ENCODE measurements at places on chromosomes 5 and 9.
A peak's percentile ranks its signal among the peaks of the same experiment; 100 is the strongest.

GRCh38 chr5:6518298-6519057, 69.8 kb downstream of the UBE2QL1 start:
- DNase-seq, result no peak

DNA sequence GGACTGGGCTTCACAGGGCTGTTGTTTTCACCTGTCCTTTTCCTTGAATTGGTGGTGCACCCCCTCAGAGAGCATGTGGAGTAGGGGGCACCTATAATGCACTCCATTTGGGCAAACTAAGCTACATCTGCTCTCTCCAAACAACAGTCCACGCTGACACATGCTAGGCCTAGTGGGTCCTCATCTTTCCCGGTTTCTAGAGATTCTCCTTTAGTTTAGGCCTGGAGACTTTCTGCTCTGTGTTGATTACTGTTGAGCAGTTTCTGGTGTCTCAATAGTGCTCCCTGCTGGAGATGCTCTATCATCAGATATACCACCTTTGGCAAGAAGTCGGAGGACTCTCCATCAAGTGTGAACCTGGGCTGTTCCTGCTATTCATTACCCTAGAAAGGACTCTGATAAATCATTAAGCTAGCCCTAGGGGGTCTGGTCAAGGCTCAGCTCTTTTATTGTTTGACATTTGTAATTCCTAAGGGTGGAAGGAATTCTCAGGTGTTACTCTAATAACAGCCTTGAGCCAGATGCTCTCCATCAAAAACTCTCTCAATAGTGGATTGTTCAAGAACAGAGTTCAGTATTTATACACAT, 64.0 kb upstream of the FYB1 start:
- DNase-seq, result peak; percentile 46

- no peak for DNase-seq
Measured at GRCh38 chr9:115391168-115391825, 273.3 kb upstream of the TNC start.

DNA sequence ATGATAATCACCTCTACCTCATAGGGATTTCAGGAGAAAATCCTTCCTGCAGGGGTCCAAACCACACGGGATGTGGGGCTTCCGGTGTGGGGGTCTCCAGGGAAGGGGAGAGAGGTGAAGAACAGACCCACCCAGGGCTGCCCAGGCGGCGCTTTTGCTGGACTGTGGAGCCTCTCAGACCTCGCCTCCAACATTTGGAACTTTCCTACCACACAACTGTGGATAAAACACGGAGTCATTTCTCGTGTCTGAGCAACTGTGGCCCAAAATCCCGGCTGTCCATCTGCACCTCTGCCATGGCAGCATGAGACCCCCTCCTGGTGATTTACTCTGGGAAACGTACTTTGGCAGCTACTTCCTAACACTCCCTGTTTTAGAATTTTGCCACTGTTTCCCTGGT, 307.8 kb upstream of the IRX4 start:
- DNase-seq, result no peak

- DNase-seq, result no peak
Measured at GRCh38 chr5:96117771-96118651, 156.4 kb upstream of the ELL2 start.

DNA sequence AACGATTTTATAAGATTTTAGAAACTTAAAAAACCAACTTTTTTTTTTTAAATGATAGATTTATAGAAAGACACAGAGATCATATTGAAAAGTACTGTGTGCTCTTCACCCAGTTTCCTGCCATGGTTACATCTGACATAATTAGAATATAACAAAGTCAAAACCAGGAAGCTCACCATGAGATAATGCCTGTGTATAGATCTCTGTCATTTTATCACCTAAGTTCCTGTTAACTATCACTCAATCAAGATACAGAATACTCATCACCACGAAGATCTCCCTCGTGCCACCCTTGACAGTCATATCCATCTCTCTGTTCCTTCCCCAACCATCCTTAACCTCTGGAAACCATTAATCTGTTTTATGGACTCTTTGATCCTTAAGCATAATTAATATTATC, 39.1 kb downstream of the POC5 start:
- no peak for DNase-seq

DNA sequence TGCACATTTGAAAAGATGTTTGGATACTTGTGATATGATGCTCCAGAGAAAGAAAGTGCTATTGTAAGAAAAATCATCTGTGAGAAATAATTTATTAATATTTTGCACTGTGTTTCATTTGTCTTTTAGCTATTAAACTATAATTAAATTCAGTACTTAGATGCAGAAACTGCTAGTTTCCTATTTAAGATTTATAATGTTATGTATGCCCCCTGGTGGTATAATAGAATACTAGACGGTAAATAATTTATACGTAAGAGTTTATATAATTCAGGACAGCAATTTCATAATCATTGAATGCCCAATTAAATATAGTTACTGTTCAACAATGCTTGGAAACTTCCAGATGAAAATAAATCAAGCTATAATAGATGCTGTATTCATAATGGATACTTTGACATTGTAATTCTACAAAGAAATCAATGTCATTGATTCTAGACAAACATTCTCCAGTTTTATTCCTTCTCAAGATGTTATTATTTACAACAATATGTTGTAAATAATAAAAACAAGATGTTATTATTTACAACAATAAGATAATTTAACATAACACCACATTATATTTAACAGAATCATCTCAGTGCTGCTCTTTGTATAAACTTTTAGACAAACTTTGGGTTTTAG, 101.0 kb downstream of the TMEM232 start:
- no peak for DNase-seq

DNA sequence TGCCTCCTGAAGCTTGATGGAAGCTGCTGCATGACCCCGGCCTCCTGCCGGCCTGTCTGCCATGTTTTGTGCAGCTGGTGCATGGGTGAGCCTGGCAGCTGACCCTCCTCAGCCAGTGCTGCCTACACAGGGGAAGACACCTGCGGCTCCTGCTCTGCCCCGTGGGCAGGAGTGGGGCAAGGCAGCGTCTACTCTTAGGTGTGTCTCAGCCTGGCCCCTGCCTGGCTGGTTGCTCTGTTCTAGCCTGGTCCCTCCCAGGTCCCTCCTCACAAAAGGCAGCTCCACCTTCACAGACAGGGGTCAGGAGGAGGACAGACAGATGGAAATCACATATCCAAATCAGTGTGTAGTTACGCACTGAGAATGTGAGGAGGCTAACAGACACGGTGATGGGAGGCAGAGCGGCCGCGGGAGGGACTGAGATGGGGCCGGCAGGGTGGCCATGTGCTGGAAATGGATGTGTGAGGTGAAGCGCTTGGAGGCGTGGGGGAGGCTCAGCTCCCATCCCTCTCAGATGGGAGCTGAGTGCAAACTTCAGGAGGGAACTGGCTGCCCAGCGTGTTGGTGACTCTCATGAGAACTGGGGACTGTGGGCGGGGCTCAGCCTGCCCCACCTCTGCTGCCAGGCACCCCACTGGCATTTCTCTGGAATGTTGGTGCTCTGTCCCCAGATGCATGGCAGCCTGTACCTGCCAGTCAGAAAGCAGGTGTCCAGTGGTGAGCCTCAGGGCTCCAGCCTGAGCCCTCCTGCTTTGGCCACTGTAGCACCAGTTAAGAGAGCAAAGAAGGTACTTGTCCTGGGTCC, 43.4 kb downstream of the PPARGC1B start:
- no peak for DNase-seq

DNA sequence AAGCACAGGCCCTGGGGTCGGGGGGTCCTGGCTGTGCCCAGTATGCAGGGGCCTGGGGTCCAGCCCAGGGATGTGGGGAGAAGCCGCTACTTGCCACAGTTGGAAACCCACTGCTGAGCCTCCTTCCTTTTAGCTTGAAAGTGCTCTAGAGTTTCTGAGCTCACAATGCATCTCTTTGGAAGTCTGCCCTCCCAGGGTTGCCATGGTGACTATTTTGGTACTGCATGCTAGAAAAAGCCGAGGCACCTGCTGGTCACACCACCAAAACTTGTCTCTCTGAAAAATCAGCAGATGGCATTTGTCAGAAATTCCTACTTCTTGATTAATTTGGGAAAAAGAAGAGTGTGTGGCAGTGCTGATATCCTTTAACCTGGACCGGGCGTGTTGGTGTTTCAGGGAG, 151.8 kb downstream of the SEC61B start:
- no peak for DNase-seq

DNA sequence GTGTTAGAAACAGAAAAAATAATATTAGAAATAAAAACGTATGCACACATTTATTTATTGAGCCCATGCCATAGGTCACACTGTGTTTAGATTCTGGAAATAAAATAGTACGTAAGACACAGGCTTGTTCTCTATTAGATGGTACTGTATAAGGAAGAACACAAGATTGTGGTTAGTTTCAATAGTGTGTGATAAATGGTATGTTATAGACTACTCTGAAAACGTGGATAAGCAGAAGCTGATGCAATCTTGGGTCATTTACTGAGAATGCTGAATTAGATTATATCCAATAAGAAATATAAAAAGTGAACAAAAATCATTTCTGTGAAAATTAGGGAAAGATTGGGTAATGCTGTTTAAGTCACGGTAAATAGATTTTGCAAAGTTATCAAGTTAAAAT, 1456.4 kb upstream of the ACO1 start:
- DNase-seq, result no peak

DNA sequence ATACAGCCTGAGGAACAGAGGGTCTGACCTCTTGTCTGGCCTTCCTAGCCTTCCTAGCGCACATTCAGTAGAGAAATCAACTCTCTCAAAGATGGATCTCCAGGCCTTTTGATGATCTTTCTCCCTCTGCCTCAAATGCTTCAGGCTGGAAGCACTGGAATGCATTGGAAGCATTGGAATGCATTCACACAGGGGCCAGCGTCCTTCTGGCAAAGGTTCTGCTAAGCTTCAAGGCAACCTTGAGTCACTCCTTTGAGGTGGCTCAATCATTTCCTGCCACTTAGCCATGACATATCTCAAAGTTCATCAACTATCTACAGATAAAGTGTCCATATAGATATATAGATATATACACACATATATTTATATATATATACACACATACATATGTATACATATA, 42.9 kb downstream of the OR2K2 start:
- DNase-seq, result no peak

DNA sequence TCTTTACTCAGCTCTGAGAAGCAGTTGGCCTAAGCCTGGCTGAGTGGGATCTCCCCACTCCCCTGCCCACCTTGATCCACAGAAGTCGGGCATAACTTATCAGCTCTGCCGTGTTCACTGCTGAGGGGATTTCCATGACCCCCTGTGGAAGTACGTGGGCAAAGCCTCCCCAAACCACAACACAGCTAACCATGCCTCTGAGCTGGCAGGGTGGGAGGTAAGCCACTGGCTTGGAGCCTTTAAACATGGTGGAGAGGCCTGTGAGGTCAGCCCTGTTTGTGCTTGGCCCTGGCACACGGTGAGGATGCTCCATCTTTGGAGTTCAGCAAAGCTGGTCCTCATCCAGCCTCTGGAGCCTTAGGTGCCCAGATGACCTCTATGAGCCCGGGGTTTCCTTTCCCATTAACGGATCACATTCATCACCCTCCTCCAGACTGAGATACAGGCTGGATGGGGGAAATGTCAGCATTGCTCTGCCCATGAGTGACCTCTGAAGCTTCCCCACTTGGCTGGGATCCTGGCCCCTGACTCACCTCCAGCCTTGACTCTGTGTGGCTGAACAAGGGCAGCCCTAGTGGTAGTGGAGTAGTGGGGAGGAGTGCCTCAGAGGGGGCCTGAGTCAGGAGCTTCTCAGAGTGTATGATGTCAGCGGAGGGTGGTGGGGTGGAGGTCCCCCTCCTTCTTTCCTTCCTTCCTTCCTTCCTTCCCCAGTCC, 6.2 kb downstream of the PDLIM4 start:
- DNase-seq, result peak; percentile 38

DNA sequence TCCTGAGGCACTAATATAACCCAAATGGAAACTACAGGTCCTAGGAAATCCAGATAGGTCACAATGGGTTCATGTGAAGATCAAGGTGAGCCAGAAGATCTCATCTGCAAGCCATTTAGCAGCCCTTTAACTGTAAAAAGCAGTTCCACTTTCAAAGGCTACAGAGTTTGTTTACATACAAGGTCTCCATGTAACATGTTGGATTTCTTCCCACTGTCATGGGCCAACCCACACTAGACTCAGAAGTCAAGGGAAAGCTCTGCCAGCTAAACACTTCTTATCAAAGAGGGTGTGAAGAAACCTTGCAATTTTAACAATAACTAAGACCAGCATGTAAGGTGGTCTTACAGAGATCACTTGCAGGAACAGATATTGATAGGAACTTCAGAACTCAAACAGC, 3.8 kb upstream of the CTNNAL1 start:
- DNase-seq, result no peak

DNA sequence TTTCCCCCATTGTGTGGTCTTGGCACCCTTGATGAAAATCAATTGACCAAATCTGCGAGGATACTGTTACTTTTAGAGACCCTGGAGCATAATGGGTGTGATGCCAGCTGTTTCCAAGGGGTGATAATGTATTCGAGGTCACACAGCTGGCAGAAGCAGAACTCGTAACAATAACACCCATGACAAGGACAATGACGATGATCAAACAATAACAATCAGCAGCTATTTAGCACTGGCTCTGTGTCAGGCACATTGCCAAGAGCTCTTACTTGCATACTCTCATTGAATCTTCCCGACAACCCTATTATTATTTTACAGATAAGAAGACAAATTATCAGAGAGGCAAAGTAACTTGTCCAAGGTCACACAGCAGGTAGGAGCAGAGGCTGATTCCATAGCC, 223.7 kb upstream of the MSX2 start:
- DNase-seq, result no peak

DNA sequence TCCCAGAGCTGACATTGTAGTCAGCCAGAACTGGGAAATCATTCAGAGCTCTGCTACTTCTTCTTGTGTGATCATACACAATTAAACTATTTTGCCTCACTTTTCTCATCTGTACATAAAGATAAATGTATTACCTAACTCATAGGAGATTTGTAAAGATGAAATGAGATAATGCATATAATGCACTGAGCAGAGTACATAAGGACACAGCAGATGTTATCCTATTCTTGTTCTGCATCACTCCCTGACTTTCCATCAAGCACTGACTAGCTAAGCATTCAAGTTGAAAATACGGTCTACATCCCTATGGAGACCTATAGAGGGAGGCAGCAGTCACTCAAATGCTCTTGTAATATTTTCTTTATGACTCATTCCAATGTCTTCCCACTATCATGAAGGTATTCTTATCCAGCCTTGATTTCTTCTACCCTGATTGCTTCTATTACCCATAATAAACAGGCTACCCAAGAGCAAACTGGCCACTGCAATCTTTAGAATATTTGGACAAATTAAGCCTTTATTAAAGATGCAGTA, 16.3 kb upstream of the PRR16 start:
- DNase-seq, result no peak

GRCh38 chr9:108356806-108357205, 499.0 kb downstream of the ACTL7B start:
- no peak for DNase-seq

DNA sequence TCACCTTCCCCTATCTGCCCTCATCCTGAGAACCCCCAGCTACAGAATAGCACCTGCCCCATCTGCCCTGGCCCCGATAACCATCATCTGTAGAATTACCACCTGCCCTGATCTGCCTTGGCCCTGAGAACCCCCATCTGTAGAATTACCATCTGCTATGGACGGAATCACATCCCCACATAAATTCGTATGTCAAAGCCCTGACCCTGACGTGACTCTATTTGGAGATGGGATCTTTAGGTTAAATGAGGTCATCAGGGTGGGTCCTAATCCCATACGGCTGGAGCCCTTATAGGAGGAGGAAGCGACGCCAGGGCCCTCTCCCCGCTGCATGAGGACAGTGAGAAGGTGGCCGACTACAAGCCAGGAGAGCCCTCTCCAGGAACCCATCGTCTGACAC, 32.6 kb downstream of the SARDH start:
- no peak for DNase-seq
